ENCODE measurements at places on chromosomes 4 and X. TPM values are rescaled to one million over a fixed set of nuclear protein-coding genes. Genes with fewer than 3 reads are reported as not detected.

DNA sequence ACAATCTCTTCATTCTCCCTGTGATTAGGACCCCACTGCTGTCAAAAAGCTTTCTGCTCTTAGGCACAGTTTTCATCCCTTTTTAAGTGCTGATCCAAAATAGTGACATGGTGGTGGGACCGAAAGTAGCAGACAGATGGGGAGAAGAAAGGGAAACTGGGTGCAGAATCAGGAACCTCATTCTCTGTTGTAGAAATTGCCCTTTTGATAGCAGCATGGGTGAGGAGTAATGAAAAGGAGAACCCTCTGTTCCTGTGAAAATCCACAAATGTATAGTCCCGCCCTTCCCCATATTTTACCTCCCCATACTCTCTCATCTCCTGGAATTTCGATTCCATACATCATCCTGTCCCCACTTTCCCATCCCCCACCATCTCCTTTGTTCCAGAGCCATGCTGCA is 126.5 kb downstream of the STIM2 start:
- no peak overlapping the region for H3K4me3 ChIP-seq
- no peaks in the 10 kb centered on the region for H3K36me3 ChIP-seq
- no peak overlapping the region for H3K27ac ChIP-seq
- no peaks in the 10 kb centered on the region for H3K4me1 ChIP-seq
- H3K27me3 ChIP-seq = no peaks in the 10 kb centered on the region

DNA sequence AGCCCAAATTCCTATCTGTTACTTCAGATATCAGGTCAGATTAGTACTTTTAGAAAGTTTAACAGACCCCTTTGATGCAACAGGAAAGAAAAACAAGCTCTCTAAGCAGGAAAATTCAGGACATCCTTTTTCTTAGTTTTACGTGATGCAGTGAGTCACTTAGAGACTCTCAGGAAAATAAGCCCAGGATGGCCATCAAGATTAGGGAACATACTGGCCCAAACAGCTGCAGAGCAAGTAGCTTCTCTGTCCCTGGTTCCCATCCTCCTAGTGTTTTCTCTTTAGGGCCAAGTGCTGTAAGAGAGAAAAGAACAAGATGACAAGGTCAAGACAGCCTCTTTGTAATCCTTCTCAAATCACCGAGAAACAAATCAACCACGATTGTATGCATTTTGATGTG is 219.1 kb downstream of the ZNF674 start:
- H3K27me3 ChIP-seq = no peaks in the 10 kb centered on the region
- DNase-seq = no peak
- no peak overlapping the region for H3K4me3 ChIP-seq
- no peaks in the 10 kb centered on the region for H3K4me1 ChIP-seq

DNA sequence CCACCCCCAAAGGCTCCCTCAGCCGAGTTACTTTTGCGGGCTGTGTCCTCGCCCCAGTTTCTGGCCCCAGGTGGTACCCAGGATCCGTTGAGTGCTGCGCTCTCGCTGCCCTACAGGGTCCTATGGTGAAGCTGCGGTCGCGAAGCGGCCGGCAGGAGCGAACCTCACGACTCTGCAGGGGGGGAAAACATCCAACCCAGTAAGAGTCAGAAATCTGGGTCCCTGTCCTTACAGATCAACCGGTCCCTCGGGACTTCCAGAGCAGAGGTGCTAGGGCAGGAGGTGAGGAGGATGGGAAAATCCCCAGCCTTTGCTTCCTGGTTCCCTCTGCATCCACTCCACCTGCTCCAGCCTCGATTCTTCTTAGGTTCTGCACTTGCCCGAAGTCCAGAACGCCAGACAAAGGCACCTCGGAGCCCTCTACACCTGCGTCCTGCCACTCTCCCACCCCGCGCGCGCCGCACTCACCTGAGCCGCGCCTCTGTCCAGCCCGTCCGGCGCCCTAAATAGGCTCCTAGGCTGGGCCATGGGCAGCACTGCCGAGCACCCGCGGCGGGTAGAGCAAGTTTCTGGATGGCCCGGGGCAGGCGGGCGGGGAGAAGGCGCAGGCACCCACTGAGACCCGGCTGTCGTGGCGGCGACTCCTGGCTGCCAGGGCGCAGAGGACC is at the start of gene HS3ST1:
TSS of gene HS3ST1 (minus strand) at position 664 of the 668 bp plus-strand sequence. CDS start 28,889 bp downstream, outside the sequence.
- H3K4me1 ChIP-seq = no peaks in the 10 kb centered on the region
- DNase-seq = no peak
- no peaks in the 10 kb centered on the region for H3K27me3 ChIP-seq
- H3K4me3 ChIP-seq = no peak within 1 kb of the TSS

DNA sequence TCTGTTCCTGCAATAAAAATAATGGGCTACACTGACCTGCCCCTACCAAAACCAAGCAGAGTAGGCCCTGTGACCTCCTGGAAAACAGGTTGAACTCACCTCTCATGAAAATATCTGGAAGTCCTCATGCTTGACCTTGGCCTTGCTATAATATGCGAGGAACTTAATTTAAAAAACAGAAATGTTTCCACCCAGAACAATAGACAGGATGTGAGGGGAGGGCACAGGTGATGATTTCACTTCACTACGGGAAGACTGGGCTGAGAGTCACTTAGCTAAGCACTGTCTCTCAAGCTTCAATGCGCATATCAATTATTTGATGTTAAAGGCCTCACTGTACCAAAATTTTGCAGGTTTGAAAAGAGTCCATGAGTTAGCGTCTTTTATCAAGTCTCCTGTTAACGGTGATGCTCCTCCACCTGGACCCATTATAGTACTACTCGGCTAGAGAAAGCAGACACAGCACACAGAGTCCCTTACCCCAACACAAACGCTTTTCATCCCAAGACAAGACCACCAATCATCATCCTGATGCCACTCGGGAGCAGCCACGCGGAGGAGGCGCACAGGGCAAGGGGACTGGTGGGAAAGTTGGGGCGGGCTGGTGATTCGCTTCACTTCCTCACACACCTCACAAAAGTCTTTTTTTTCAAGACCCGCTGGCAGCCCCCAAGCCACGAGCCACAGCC is 25.9 kb downstream of the ZNF721 start:
- H3K4me1 ChIP-seq = no peaks in the 10 kb centered on the region
- H3K36me3 ChIP-seq = no peaks in the 10 kb centered on the region
- H3K27ac ChIP-seq = no peak overlapping the region
- H3K4me3 ChIP-seq = peak overlapping the region; percentile 87
- no peaks in the 10 kb centered on the region for H3K27me3 ChIP-seq

GRCh38 chr4:3766036-3766784 is at the start of gene ADRA2C:
Gene ADRA2C (plus strand): TSS chr4:3766385. CDS start chr4:3766607, 222 bp downstream.
- DNase-seq = no peak
- H3K27ac ChIP-seq = peak within 1 kb of the TSS; percentile 94
- H3K27me3 ChIP-seq = no peaks in the 10 kb centered on the region
- H3K4me1 ChIP-seq = no peaks in the 10 kb centered on the region

GRCh38 chrX:153793291-153793690 is 884 bp downstream of the IDH3G start:
- H3K4me3 ChIP-seq = peak overlapping the region; percentile 15
- no peaks in the 10 kb centered on the region for H3K4me1 ChIP-seq
- H3K27me3 ChIP-seq = no peaks in the 10 kb centered on the region

DNA sequence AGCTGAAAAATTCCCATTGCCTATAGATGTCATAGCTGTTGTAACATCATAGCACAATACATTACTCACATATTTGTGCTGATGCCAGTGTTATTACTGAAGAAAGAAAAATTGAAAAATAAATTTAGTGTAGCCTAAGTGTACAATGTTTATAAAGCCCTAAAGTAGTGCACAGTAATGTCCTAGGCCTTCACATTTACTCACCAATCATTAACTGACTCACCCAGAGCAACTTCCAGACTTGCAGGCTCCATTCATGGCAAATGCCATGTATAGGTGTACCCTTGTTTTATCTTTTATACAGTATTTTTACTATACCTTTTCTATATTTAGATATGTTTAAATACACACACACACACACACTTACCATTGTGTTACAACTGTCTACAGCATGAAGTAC is 265.4 kb upstream of the MAGEB18 start:
- H3K36me3 ChIP-seq = no peaks in the 10 kb centered on the region
- no peaks in the 10 kb centered on the region for H3K4me1 ChIP-seq
- H3K4me3 ChIP-seq = no peak overlapping the region
- no peak for DNase-seq

GRCh38 chr4:13478707-13479106 is 5.4 kb downstream of the RAB28 start:
- no peak overlapping the region for H3K4me3 ChIP-seq
- H3K4me1 ChIP-seq = no peaks in the 10 kb centered on the region
- DNase-seq = no peak

- DNase-seq = no peak
- no peaks in the 10 kb centered on the region for H3K4me1 ChIP-seq
- H3K36me3 ChIP-seq = no peaks in the 10 kb centered on the region
- no peak overlapping the region for H3K4me3 ChIP-seq
- no peaks in the 10 kb centered on the region for H3K27me3 ChIP-seq
These were observed 341.6 kb upstream of the MAOA start for GRCh38 chrX:43314525-43314924.

- no peaks in the 10 kb centered on the region for H3K36me3 ChIP-seq
- no peaks in the 10 kb centered on the region for H3K4me1 ChIP-seq
- H3K27ac ChIP-seq = no peak overlapping the region
These were observed 44.9 kb upstream of the BEND4 start for GRCh38 chr4:42197341-42197740.

- no peaks in the 10 kb centered on the region for H3K36me3 ChIP-seq
- no peaks in the 10 kb centered on the region for H3K4me1 ChIP-seq
- no peak overlapping the region for H3K4me3 ChIP-seq
- no peak overlapping the region for H3K27ac ChIP-seq
- DNase-seq = no peak
These were observed 146.0 kb downstream of the PJA1 start for GRCh38 chrX:69019073-69019890.

DNA sequence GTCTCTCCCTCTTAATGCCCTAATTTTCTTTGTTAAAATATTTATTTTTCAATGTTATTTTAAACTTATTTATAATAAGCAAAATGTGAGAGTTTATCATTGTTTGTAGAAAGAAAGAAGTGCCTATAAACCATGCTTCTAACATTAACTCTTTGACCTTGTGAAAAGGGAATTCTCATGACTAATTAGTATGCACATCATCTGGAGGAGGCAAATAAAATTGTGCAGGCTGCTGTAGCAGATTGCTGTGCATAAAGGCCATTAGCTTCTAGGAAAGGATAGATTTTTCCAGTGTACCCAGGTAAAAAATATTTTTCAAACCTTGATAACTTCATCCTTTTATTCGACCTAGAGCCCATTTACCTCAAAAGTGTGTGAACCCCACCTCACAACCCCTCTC is 84.6 kb upstream of the GUCY1A1 start:
- no peak overlapping the region for H3K27ac ChIP-seq
- H3K4me3 ChIP-seq = no peak overlapping the region
- no peaks in the 10 kb centered on the region for H3K36me3 ChIP-seq
- H3K4me1 ChIP-seq = peaks cover 9% of the 10 kb centered on the region

- H3K4me1 ChIP-seq = no peaks in the 10 kb centered on the region
- H3K36me3 ChIP-seq = no peaks in the 10 kb centered on the region
- no peak overlapping the region for H3K27ac ChIP-seq
- no peak for DNase-seq
- H3K27me3 ChIP-seq = no peaks in the 10 kb centered on the region
These were observed 30.1 kb downstream of the TEX13A start for GRCh38 chrX:105190252-105190853.

GRCh38 chrX:79089896-79090584 is 54.4 kb upstream of the GPR174 start:
- no peaks in the 10 kb centered on the region for H3K27me3 ChIP-seq
- H3K4me3 ChIP-seq = no peak overlapping the region
- DNase-seq = no peak
- H3K4me1 ChIP-seq = no peaks in the 10 kb centered on the region
- no peaks in the 10 kb centered on the region for H3K36me3 ChIP-seq
- H3K27ac ChIP-seq = no peak overlapping the region

- H3K27me3 ChIP-seq = no peaks in the 10 kb centered on the region
- no peak for DNase-seq
- H3K27ac ChIP-seq = no peak overlapping the region
- peaks cover 3% of the 10 kb centered on the region for H3K4me1 ChIP-seq
- no peak overlapping the region for H3K4me3 ChIP-seq
These were observed 53.5 kb upstream of the PRSS48 start for GRCh38 chr4:151223465-151223864.

- H3K4me3 ChIP-seq = no peak overlapping the region
- H3K27ac ChIP-seq = no peak overlapping the region
- no peak for DNase-seq
- no peaks in the 10 kb centered on the region for H3K36me3 ChIP-seq
- H3K27me3 ChIP-seq = no peaks in the 10 kb centered on the region
These were observed 148.3 kb downstream of the GLUD2 start for GRCh38 chrX:121195719-121196118.

GRCh38 chr4:25807102-25807728 is 55.6 kb downstream of the SEL1L3 start:
- H3K4me3 ChIP-seq = no peak overlapping the region
- no peaks in the 10 kb centered on the region for H3K4me1 ChIP-seq
- no peak overlapping the region for H3K27ac ChIP-seq

DNA sequence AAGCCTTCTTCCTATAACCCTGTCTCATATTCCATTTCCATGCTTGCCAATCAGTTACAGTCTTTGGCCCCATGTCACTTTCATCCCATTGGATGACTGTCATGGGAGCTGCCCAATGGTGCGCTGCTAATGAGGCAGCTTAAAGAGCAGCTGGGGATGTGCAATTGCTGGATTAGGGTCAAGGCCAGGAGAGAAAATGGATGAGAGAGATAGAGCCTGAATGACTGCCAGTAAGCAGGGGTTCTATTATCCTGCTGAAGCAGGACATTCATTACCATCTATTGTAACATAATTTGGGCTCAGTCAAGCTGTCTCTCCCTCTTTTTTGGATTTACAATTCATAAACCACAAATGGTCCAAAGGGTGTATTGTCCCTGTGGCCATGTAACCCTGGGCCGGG is 909.0 kb downstream of the CENPC start:
- H3K27me3 ChIP-seq = no peaks in the 10 kb centered on the region
- no peak for DNase-seq
- H3K27ac ChIP-seq = no peak overlapping the region
- H3K36me3 ChIP-seq = no peaks in the 10 kb centered on the region
- H3K4me3 ChIP-seq = no peak overlapping the region

RFC1 gene
- 13.0 TPM for polyA plus RNA-seq

TLR6 gene
- 0.75 TPM for polyA plus RNA-seq

ETDA gene
- polyA plus RNA-seq = not detected

ANK2 gene
- 1.6 TPM for polyA plus RNA-seq

RHOH gene
- 3.3 TPM for polyA plus RNA-seq

NHS gene
- 7.5 TPM for polyA plus RNA-seq

EDNRA gene
- 2.1 TPM for polyA plus RNA-seq

ARX gene
- polyA plus RNA-seq = not detected

SHROOM4 gene
- polyA plus RNA-seq = 5.1 TPM

RENBP gene
- 10.5 TPM for polyA plus RNA-seq

PDGFC gene
- 12.8 TPM for polyA plus RNA-seq

UGT2B7 gene
- not detected for polyA plus RNA-seq

ODAPH gene
- not detected for polyA plus RNA-seq

GPR119 gene
- not detected for polyA plus RNA-seq

PCDH19 gene
- polyA plus RNA-seq = 0.10 TPM

TMEM156 gene
- polyA plus RNA-seq = 0.25 TPM

DRP2 gene
- 0.25 TPM for polyA plus RNA-seq

SCARB2 gene
- polyA plus RNA-seq = 73.6 TPM

FRMPD4 gene
- polyA plus RNA-seq = not detected

TXK gene
- polyA plus RNA-seq = 0.87 TPM

Data from aorta (tissue), 5 donors.